ENCODE measurements at places on chromosomes 3 and 15. TPM values are rescaled to one million over a fixed set of nuclear protein-coding genes. Genes with fewer than 3 reads are reported as not detected.

C3orf18 gene
- total RNA-seq: 4.2 TPM

SNX22 gene
- 0.14 TPM for total RNA-seq

GOLGA6L10 gene
- total RNA-seq: 1.8 TPM

SV2B gene
- not detected for total RNA-seq

EXD1 gene
- total RNA-seq: not detected

CLDN18 gene
- total RNA-seq: not detected
